COLO829 (cell line): ENCODE measurements at places on chromosomes 3 and 15.

- no peak for DNase-seq
These were observed 68.6 kb downstream of the SLC6A6 start for GRCh38 chr3:14471016-14471415.

DNA sequence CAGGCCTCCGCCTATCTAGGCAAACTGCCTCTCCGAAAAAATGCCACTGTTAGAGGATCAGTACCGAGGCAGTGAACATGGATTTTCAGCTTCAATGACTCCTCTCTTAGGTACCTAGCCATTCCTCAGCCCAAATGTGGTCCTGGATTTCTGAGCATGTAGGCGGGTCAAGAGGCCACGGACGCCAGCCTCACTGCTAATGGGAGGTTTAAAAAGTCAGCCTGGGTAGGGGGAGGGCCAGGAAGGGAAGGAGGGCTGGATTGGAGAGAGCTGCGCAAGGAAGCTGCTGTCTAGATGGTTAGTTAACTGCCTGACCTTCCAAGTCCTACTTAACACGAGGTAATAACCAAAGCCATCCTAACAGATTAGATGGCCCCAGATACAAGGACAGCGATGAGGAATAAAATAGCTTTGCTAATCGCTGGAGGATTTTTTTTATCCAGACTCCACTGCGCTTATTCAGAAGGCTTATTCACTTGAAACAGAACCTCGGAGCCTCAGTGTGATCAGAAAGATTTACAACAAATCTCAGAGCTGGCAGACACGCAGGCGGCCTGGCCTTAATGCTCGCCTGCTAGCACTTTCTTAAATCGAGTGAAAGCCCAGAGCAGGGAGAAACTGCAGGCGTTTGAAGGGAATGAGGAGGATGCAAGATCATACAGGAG is 34.3 kb downstream of the TLE3 start:
- DNase-seq = no peak

DNA sequence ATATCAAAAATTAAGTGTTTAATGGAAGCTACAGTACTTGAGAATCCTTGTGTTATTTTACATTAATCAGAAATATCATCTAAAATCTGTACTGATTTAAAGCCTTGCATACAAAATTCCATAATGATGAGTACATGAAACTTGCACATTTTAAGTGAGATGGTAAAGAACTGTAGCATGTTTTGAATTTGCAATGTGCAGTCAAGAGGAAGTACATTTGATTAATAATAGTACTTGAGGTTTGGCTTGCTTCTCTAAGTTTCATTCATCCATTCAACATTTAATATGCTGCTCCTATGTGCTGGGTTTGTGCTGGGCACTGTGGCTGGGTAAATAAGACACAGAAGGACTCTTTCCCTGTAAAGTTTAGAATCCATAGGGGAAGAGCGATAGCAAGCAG is 332.3 kb downstream of the CNTN3 start:
- DNase-seq = no peak

GRCh38 chr3:7385635-7386034 is 524.7 kb downstream of the GRM7 start:
- DNase-seq = no peak
